ENCODE measurements at places on chromosomes 3 and 15.

DNA sequence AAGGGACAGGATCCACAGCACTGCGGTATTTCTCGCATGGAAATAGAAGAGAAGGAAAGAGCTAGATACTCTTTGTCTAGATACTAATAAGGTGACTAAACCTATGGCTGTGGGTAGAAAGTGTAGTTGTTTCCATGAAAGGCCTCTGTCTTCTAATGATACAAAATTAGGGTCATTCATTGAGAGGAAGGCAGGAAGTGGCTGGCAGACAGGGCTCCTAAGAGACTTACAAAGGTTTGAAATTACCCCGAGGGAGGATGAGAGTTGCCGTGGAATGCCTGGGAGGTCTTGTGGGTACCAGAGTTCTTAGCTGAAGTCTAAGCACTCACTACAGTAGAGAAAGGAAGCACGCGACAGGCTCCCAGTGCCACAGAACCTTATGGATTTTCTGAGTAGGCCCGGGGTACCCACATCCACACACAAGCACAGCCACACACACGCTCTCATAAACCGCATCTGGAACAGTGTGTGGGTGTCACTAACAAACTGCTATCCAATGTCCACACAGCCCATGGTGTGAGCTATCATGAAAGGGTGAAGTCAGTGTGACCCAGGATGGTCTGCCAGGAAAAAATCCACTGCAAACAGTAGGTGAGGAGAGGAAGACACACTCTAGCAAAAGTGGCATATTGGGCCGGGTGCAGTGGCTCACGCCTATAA, 221.4 kb downstream of the FAM43A start:
- no peak for DNase-seq

GRCh38 chr3:142623194-142623593, 27.0 kb downstream of the PLS1 start:
- DNase-seq: no peak

- peak; percentile 32 for DNase-seq
Measured at GRCh38 chr3:184417619-184418327, 37.9 kb downstream of the CHRD start.

DNA sequence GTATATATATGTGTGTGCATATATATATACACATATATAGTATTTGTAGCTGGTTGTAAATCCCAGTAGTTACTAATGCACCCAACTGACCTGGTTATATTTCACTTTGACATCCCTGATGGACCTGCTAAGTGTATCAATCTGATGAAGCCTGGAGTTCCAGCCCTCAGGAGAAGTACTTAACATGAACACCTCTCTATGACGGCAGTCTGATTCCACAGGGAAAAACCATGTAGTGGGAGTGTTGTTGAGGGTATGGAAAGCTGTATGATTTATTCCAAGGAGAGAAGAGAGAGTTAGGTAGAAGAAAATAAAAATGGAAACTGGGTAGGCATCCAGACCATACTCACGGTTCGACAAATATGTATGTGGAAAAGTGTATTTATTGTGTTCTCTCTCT, 531.2 kb upstream of the SEMA6D start:
- DNase-seq: no peak

DNA sequence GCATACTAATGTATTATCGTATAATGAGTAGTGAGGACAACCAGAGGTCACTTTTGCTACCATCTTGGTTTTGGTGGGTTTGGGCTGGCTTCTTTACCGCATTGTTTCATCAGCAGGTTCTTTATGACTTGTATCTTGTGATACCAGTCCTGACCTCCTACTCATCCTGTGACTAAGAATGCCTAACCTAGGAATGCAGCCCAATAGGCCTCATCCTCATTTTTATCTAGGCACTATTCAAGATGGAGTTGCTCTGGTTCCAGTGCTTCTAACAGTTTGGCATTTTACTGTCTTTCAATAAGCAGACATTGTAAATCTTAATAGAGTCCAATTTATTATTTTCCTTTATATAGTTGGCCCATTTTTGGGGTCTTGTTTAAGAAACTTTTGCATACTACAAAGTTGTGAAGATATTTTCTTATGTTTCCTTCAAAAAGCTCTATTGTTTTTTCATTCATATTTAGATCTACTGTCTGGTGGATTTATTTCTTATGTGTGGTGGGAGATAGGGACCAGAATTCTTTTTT, 60.8 kb upstream of the RNU6-1 start:
- no peak for DNase-seq

DNA sequence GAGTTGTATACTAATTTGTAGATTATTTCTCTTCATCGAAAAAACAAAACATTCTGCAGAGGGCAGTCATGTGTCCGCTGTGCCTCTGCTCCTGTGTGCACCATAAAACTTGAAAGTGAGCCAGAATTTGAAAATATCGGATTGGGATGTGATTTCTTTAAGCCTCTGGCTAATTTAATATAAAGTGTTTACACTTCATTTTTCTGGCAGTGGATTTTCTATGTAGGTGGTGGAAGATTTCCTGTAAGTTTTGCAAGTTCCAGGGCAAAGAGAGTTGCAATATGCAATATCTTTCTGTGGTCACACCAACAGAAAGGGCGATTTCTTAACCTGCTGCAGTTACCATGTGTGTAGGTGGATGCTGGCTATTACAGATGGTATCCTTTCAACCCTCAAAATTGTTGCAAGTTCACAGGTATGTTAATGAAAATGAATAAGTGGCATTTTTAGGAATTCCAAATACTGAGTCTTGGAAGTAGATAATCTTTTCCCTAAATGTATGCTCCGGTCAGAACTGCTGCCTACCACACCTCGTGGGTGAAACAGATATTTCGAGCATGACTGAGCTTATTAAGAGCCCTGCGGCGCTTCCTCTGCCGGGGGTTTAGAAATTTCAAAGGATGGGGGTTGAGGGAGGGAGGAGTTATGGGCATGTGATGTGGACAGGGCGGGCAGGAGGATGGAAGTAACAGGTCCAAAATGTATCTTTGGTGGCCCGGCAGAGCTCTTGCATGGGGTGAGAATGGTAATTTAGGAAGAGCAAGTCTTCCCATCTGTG, 134.0 kb downstream of the PGPEP1L start:
- DNase-seq: no peak

DNA sequence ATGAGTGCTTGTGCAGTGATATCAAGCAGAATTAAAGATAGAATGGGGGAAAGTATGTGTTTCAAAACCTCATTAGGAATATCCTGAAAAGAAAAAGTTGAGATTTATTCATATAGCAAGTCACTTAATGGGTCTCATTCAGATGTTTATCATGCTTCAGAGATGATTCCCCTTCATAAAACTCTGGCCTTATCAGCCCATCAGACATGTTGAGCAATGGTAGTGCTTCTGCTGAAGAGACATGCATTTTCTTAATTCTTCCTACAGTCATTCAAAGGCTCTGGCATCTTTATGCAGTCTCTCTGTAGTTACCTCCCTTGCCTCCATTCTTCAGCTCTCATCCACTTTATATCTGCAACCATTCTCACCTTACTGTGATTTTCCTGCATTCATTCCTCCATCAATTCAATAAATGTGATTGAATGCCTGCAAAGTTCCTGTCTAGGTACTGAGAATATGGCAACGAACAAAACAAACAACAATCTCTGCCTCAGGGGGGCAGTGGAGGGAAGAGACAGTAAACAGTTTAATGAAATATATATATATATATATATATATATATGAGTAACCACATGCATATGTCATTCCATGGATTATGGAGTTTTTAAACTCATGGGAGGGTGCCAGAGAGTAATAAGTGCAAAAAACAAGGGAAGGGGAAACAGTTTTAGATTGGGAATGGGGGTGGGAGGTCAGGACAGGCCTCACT, 138.5 kb downstream of the NECTIN3 start:
- DNase-seq: no peak

DNA sequence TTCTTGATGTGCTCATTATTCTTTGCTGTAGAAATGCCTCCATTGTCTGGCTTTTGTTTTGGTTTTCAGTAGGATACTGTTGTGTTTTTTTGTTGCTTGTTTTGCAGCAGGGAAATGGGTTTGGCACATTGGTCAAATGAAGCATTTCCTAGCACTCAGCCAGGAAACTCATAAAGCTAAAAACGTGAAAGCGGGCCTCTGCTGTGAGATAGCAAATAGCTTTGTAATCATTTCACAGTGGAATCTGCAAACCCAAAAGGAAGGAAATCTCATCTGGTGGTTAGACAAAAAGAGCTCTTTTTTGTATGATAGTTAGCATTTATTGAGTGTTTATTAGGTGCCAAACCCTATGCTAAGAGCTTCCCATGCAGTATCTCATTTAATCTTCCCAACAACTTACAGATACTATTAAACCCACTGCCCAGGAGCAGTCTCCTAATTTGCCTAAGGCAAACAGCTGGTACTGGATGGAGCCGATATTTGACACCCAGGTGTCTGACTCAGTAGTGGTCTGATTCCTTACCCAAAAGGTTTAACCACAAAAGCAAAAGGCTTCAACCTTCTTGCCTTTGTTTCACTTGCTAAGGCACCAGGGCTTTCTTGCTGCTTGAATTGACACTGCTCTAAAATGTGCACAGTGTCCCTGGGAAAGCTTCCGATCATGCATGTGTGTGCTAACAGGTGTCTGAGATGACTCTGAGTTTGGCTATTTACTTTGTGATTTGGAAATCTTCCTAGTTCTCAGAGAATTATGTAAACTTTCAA, 527.9 kb upstream of the MDFIC2 start:
- DNase-seq: no peak

GRCh38 chr3:140358686-140359085, 319.2 kb upstream of the TRIM42 start:
- no peak for DNase-seq

- DNase-seq: no peak
Measured at GRCh38 chr15:90870354-90871138, 2.2 kb downstream of the FURIN start.

DNA sequence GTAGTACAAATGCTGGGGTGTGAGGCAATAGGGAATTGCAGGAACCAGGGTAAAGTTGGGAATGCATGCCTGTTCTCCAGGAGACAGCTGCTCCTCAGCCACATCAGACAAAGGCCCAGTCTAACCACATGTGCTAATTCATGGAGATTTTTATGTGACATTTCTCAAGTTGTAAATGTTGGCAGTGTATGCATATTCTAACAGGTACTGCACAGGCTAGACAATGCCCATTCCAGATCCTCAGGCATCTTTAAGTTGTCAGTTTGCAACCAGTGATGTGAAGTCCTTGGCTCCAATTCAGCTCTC, 84.9 kb downstream of the EEFSEC start:
- no peak for DNase-seq

DNA sequence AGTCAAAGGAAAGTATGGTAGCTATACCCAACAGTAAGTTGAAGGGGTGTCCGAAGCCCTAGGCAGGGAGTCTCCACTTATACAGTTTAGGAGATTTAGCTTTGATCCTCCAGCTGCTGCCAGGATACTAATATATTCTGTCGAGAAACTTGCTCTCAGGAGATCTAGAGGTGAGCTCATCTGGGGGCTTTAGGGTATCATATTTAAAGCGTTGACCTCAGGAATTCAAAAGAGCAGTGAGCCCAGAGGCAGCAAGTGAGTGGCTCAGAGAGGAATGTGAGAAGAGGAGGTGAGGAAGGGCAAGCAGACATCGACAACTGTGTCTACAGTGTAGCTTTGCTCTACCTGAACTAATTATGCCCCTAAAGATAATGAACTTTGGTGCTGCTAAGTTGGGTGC, 245.1 kb upstream of the LRTM1 start:
- no peak for DNase-seq
